ENCODE measurements at places on chromosomes 2 and 18.
A peak's percentile ranks its signal among the peaks of the same experiment; 100 is the strongest.

GRCh38 chr2:230939691-230940470 is 14.8 kb upstream of the GPR55 start:
- DNase-seq: no peak

DNA sequence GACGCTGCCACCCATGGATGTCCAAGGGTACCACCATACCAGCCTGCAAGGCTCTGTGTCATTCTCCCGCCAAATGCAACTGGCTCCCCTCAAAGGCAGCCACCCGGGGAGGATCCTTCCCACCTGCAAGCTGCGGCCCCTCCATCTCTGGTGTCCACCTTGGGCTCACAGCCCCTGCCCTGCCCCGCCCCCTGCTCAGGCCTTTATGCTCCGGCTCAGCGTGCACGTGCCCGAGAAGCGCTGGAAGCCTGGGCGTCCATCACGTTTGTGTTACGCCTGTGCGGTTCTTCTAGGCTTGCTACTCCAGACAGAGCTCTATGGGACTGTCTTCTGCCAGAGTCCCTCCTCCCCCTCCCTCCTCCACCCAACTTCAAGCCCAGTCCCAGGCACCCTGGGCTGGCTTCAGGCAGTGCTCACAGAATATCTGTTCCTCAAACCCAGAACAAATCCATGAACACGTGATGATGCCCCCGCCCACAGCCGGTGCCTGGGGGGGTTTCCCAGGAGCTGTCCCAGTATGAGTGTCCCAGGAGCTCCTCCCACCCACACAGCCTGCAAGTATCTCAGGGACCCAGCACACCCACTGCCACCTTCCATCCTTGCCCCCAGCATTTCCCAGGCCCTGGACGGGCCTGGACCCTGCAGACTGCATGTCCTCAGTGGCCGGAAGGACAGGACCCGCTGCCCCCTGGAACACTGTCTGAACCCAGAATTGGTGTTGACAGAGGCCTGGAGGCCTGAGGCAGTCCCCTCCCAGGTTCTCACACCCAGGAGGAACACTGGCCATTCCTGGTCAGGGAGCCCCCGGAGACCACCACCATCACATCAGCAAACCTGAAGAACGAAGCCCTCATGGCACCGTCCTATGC is 30.3 kb downstream of the KIF1A start:
- DNase-seq: no peak

GRCh38 chr2:216743781-216744180 is 48.4 kb upstream of the IGFBP5 start:
- no peak for DNase-seq

DNA sequence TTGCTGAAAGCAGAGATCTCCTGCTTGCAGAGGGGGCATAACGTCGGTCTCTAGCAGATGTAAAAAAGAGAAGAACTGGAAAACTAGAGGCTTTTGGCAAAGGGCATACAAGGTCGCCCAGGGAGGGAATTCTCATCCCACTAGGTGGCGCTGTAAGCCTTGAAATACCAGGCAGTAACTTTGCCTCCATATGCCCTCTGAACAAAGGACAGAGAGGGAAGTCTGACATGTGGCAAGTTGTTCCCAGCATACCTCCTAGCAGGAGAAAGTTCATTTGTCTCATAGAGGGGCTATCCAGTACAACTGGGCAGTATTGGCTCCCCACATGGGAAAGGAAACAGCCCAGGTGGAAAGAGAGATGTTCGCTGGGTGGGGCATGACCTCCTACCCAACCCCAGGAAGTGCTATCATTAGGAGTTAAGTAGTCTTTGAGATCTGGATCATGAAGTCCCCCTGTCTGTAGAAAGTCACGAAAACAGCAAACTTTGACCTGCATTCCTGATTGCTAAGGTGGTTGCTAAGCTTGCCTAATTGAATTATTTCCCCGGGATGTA is 39.9 kb downstream of the STK17B start:
- peak; percentile 77 for DNase-seq

GRCh38 chr2:120318626-120319025 is 27.3 kb upstream of the INHBB start:
- DNase-seq: no peak

GRCh38 chr18:5197032-5197434 is at the start of gene AKAIN1:
AKAIN1 (minus strand) TSS chr18:5197257; CDS start chr18:5197053, 204 bp downstream.
- no peak for DNase-seq

- no peak for DNase-seq
Observed at GRCh38 chr2:47065771-47066380, 89.2 kb downstream of the STPG4 start.

DNA sequence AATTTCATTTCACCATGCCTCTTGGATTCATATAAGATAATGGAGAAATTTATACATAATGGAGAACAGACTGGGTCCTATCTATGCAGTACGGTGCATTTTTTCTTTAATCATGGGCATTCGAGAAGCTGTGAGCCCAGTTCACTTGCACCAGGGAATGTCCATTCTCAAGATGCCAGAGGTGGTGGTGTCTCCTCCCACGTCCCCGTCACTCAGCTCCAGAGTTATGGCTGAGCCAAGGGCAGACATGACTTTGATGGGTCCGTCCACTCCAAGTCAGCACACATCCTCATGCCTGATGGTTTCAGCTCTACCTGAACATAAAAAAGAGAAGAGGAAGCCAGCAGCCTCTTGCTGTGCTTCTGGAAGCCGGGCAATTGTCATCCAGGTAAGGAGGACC is 42.1 kb upstream of the CREG2 start:
- no peak for DNase-seq

DNA sequence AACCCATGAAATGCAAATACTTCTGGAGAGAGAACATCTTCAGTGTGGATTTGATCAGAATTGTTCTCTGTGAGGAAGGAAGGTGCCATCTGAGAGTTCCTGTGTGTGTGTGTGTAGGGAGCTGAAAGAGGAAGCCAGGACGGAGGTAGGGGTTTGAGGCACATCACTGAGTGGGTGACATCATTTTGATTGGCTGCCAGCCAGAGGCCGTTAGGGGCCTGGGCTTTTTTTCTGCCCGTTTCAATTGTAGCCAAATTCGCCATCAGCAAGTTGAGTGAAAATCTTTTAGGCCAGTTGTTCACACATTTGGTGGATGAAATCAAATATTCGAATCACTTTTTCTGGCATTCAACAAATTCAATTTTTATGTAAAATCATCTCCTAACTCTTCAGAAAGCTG is 48.9 kb downstream of the TSN start:
- peak; percentile 1 for DNase-seq

GRCh38 chr18:48728204-48728833 is 189.5 kb downstream of the CTIF start:
- DNase-seq: no peak

DNA sequence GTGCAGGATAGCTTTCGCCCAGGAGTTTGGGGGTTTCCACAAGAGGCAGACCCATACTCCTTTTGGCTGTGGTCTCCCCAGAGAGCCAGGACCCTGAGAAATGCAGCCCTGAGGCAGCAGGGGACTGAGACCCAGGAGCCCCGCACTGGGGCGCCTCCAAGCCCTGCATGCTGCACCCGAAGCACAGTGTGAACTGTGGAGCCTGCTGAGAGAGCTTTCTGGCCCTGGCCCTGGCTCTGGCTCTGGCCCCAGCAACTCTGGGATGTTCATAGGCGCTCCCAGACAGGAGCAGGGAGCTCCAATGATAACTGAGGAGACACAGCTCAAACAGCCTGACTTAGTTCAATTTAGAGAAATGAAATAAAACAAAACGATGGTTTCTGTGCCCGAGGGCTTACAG is 96.4 kb upstream of the TEX51 start:
- no peak for DNase-seq

DNA sequence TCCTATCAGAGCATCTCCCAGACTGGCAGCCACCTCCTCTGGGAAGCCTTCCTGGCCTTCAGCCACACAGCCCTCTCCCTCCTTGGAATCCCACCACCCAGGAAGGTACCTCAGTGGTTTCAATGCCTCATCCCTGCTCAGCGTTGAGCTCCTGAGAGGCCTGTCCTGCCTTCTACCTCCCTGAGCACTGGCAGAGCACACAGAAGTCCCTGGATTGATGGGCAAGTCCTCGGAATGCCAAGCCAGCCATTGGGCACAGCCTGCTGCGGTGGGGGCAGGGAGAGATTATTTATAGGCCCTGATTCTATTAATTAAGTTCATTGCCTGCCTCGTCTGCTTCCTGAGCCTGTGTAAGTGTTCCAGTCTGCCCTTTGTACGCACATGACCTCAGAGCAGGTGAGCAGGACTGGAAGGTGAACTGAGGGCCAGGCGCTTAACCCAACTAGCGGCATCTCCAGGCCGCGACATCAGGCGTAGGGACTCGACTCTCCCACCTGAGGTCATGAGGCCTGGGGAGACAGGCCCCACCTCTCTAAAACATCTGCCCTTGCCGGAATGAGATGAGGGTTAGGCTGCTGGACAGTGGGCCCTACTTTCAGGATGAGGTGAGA is 63.4 kb downstream of the SMAD7 start:
- no peak for DNase-seq

GRCh38 chr2:39593439-39594393 is 72.0 kb upstream of the TMEM178A start:
- no peak for DNase-seq

DNA sequence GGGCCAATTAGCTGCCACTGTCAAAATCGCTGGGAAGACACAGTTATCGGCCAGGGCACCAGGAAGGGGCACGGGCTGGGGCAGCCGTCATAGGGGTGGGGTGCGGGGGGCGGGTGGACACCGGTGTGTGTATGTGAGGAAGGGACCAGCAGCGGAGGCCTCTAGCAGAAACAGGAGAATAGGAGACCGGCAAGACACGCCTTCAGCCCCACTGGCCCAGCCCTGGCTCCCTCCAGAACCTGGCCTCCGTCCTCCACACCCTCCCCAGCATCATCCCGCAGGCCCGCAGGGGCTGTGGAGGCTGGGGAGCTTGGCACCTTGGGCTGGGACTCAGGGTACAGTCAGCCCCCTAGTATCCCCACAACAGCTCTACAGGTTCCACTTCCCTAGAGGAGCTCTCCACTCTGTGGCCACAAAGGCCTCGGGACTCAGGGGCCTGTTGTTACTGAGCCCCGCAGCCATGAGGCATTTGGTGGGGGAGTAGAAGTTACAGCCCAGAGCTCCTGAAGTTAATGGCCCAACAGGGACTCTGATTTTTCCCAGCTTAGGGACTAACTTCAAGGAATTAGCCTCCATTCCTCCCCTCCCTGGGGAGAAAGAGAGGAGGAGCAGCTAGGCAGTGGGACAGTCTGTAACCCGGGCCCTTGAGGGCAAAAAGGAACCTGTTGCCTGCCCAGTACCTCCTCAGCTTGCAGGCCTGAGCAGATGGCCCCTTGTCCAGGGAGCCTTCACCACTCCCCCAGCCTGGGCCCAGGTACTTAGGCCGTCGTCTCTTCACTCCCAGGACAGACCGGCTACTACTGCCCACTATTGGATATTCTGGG is 19.9 kb downstream of the SH2D6 start:
- DNase-seq: no peak

DNA sequence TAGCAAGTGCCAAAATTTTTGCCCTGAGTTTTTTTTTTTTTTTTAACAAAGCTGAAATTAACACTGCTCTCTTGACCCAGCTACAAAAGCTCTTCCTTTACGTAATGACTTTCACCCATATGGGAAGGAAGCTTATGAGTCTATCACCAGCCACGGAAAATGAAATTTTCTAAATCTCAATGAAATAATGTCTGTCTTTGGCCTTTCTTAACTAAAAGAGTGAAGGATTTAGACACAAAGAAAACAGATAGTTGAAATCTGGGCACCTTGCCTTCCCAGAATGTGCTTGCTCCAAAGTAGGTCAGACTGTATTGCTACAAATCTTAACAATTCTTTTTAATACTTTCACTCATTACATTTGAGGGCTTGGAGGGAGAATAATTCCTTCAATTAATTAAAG is 180.8 kb upstream of the MGAT5 start:
- DNase-seq: no peak

DNA sequence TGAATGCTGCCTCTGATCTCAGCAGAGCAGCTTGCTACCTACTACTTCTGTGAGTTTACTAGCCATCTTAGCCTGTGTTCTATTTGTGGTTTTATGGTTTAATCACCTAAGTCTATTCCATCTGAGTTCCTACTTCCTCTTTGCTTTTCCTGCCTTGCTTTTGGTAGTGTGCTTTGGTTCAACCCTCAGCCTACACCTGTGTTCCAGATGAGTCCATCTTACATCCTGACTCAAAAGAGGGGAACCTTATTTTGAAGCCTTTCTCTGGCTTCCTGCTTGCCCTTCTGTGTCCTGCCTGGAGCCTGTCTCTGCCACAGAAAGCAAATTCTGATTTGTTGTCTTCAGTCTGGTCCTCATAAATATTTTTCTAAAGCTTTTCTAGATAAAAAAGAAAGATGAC is 530.3 kb upstream of the MEX3C start:
- no peak for DNase-seq

GRCh38 chr2:168744844-168745243 is 57.6 kb upstream of the NOSTRIN start:
- no peak for DNase-seq

- DNase-seq: no peak
Observed at GRCh38 chr2:186445506-186445905, 40.6 kb upstream of the ZC3H15 start.

DNA sequence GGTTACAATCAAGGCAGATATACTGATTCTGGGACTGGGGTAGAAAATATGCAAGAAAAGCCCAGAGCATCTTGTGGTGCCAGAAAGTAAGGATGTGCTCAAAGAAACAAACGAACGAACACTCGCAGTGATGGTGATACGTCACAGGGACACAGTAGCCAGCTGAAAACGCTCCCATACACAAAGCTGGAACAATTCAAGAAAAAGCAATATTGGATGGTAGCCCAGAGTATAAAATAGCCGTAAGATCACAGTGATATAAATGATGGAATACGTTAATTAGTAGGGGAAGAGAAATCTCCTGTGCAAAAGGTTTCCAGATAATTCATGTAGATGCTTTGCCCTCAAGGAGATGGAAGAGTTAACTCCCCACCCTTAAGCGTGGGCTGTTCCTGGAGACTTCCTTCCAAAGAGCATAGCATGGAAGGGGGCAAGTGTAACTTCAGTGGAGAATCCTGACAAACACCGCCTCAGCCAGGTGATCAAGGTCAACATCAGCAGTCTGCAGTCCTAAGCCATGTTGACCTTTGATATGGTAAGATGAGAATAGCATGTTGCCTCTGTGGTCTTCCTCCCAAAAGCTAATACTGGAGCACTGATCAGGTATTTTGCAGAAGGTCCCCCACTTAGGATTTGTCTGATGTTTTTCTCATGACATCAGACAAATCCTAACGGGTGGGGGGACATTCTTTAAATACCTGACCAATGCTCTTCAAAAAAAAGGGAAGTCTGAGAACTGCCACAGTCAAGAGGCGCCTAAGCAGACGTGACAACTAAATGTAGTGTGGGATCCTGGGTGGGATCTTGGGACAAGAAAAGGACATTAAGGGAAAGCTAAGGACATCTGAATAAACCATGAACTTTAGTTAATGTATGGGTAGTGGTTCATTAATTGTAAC is 99.0 kb downstream of the NCK2 start:
- no peak for DNase-seq

GRCh38 chr2:120703330-120703994 is 32.2 kb upstream of the GLI2 start:
- no peak for DNase-seq

- DNase-seq: no peak
Observed at GRCh38 chr18:22704586-22704918, 228.6 kb upstream of the RBBP8 start.

Measured in CD4-positive, alpha-beta T cell treated with Interleukin-12 subunit alpha and Interleukin-12 subunit beta, for 1 hour (primary cell).